ENCODE measurements at places on chromosomes 6 and 20.

DNA sequence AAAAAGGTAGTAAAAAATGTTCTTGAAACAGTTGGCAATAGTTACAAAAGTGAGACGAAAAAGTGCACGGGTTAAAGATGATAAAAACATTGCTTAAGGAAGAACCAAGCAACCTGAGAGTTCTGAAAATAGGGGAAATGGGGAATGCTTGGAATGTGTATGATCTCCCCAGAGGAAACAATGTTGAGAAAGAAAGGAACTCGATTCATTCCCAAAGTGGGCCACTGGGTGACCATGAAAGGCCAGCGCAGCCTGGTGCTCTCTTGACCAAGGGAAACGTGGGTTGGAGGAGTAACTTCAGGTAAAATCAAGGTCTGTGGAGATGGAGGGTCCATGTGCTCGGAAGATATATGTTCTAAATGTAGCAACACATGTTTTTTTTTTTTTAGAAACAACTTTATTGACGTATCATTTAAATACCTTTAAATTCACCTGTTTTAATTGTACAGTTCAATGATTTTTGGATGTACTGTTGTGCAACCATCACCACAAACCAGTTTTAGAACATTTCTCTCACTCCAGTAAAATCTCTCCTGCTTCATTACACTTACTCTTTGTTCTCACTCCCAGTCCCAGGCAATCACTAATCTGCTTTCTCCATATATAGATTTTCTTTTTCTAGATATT, 34.5 kb upstream of the CEP85L start:
- no peak for DNase-seq

- no peak for DNase-seq
Observed at GRCh38 chr6:39111280-39111679, 3.7 kb downstream of the SAYSD1 start.

DNA sequence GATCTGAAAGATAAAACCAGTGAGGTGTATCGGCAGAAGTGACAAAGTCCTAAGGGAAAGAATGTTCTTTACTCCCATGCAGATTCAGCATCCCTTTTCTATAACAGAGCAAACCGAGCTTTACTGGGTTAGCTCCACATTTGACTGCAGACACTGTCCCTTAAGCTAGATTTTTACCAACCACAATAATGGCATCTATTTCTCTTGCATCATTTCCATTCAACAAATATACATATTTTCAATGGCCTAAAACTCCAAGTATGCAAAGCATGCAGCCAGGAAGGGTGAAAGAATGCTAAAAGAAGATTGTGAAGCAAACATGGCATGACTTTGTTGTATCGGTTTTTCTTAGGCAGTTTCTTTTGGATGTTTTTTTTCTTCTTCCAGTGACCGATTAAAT, 255.4 kb downstream of the OGFRL1 start:
- no peak for DNase-seq

GRCh38 chr20:20832715-20833114, 120.3 kb upstream of the RALGAPA2 start:
- no peak for DNase-seq

DNA sequence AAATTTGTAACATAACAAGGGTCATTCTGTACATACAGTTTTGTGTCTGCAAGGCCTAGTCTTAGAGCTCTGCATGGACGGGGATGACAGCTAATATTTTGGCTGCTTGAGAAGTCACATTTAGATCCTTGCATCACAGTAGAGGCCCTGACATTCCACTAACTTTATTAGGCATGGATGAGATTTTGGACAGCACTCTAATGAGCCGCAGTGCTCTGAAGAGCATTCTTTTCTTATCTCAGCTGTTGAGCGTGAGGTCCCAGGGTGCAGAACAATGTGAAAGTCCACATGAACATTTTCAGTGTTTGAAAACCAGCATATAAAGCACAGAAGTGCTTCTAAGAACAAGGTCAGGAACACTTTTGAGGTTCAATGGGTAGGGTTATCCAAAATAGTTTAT, 58.9 kb downstream of the IPCEF1 start:
- no peak for DNase-seq
